Stimulated activated CD8-positive, alpha-beta memory T cell treated with anti-CD3 and anti-CD28 coated beads, Interleukin-2, amount 100 ng/mL, for 1 hour (primary cell): ENCODE measurements at places on chromosomes 3 and 15.

GRCh38 chr3:14849638-14850230 is 31.0 kb downstream of the FGD5 start:
- no peak for DNase-seq

GRCh38 chr15:69086427-69087204 is 72.1 kb downstream of the NOX5 start:
- no peak for DNase-seq

DNA sequence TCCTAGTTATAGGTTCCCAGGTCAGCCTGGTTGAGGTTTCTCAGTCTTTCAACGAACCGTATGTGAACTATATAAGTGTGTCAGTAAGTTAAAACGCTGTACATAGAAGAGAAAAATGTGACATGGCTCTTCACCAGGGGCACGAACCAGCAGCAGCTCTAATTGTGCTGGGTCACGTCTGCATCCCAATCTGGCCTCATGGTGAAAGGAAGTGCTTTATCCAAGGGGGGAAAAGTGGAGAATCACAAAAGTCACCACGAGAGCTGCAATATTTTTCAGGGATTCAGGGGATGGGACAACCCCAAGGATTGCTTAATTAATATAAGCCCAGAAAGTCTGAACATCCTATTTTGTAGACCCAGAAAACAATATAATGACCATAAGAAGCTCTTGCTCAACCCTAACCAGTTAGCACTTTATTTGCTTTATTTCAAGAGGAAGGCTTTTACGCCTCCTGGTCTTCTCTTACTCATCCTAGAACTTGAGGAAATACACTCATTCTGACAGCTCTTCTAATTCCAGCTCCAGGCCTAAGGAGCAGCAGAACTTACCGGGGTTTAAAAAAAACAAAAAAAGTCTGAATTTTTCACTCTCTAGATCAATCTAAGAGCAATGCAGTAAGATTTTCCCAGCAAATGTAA is 16.5 kb downstream of the ANXA2 start:
- DNase-seq, result no peak

DNA sequence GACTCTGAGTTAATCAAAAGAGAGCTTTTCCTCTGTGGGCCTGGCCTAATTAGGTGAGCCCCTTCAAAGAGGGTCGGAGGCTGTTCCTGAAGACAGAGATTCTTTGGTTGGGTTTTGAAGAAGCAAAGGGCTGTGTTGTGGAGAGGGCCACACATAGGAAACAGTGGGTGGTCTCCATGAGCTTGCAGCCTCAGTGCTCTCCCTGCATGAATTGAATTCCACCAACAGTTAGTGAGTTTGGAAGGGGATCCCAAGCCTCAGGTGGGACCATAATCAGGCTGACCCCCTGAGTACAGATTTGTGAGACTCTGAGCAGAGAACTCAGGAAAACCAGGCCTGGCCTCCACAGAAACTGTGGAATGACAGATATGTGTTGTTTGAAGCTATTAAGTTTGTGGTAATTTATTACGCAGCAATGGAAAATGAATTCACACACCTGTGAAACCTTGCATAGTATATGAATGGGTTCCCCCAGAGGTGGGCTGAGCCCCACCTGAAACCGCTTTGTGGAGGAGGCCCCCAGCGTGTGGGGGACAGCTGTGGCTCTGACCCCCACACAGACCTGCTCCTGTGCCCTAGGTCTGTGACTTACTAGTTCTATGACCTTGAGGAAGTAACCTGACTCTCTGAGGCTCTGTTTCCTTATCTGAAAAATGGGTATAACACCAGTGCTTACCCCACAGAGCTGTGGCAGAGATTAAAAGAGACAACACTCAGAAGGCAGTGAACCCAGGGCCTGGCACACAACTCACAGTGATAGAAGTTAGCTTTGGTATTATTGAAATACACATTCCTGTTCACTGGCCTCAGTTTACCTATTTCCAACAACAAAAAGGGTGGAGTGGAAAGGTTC is 431.3 kb downstream of the FOXP1 start:
- DNase-seq, result no peak

GRCh38 chr3:106457281-106458180 is 588.7 kb upstream of the CBLB start:
- DNase-seq, result no peak

DNA sequence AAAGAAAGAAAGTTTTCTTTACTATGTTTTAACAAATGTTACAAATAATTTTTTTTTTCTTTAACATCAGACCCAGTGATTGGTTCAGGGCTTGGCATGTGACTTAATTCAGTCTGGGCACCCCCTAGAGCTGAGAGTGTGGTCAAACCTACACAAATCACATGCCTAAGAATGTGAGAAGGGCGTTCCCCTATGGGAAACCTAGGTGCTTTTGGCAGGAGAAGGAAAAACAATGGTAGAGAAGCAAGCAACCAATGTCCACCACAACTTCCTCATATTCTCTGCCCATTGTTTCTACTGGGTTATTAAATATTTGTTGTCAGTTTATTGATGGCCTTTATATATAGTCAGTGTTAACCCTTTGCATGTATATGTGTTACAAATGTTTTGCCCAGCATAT is 21.4 kb upstream of the PIAS1 start:
- no peak for DNase-seq

DNA sequence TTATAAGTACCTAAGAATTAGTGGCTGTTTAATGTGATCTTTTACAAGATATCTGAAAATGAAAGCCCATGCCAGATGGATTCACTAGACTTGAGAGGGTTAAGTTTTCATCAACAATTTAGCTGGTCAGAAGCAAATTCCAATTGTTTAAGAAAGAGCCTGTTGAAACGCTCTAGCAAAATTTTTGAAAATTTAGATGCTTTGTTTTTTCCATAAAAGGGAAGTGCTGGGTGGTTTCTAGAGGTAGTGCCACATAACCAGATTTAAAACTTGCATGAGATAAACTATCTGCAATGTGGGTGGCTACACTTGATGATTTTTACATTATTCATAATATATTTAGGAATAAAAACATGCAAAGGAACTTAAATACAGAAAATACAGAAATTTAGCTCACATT is 48.5 kb upstream of the SKIL start:
- DNase-seq, result no peak

- DNase-seq, result no peak
Measured at GRCh38 chr3:33231756-33232465, 13.3 kb upstream of the SUSD5 start.
